ENCODE measurements at places on chromosomes 6 and 20. TPM values are rescaled to one million over a fixed set of nuclear protein-coding genes. Genes with fewer than 3 reads are reported as not detected.

DNA sequence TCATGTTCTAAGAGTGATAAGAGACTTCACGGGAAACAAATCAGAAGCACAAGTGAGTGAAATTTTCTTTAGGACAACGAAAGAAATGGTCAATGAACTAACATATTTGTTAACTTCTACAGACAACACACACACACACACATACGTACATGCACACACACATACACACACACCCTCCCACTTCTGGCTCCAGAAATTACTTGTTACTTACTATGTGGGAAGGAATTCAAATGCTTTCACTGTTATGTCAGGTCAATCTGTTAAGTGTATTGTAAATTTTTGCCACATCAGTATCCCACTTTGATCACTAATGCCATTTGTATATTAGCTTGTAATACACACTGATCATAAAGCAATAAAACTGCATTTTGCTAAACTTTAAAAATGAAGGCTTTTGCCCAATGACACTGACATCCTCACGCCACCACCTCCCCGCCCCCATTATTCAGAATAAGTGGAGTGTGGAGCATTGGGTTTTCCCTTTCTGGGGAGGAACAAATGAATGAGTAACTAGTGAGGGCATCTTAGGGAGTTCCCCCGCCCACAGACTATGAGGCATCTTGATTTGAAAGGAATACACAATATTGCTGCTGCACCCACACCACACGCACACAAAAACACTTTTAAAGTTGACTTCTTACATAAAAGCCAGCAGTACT lies 76.2 kb downstream of the ATXN1 start:
- H3K27ac ChIP-seq = no peak overlapping the region
- H3K27me3 ChIP-seq = no peaks in the 10 kb centered on the region
- no peak for DNase-seq
- H3K4me1 ChIP-seq = peaks cover 50% of the 10 kb centered on the region
- H3K4me3 ChIP-seq = no peak overlapping the region

- peaks cover 24% of the 10 kb centered on the region for H3K36me3 ChIP-seq
- H3K27ac ChIP-seq = peak overlapping the region; percentile 89
- H3K4me1 ChIP-seq = peaks cover 56% of the 10 kb centered on the region
- peak overlapping the region; percentile 44 for H3K4me3 ChIP-seq
- peak; percentile 84 for DNase-seq
- no peaks in the 10 kb centered on the region for H3K27me3 ChIP-seq
Observed at GRCh38 chr6:43667245-43668150, 20.1 kb downstream of the MRPS18A start.

DNA sequence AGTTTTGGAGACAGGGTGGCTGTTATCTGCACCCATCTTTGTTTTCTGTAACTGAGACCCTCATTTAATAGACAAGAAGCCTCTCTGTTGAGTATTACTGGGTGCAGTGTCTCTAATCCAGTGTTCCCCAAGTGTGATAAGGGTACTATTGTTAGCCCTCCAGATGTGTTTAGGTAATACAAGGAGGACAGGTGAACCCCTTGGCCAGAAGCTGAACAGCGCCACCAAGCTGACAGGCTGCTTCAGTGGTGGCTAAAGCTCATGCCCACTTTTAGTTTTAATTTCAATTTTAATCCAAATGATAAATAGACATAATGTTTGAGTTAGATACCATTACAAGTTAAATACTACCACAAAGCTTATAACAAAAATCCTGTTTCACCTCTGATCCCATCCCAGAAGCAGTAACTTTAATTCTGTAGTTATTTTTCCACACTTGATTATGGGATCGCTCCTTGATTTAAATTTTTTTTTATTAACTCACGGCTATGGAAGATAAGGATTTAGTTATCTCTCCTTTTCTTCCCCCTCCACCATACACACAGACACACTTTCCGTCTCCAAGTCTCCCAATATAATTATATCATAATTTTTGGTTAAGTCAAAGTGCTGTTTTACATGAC lies 8.4 kb upstream of the STK35 start:
- no peaks in the 10 kb centered on the region for H3K4me1 ChIP-seq
- no peak overlapping the region for H3K4me3 ChIP-seq
- H3K36me3 ChIP-seq = no peaks in the 10 kb centered on the region

The KCNK16 gene
- total RNA-seq = not detected

GRCh38 chr20:32333988-32334885 lies 23.9 kb upstream of the ASXL1 start:
- no peaks in the 10 kb centered on the region for H3K27me3 ChIP-seq
- peaks cover 28% of the 10 kb centered on the region for H3K36me3 ChIP-seq
- peak; percentile 66 for DNase-seq
- H3K4me3 ChIP-seq = no peak overlapping the region
- peaks cover 67% of the 10 kb centered on the region for H3K4me1 ChIP-seq
